ENCODE measurements at places on chromosomes 12 and 14.

DNA sequence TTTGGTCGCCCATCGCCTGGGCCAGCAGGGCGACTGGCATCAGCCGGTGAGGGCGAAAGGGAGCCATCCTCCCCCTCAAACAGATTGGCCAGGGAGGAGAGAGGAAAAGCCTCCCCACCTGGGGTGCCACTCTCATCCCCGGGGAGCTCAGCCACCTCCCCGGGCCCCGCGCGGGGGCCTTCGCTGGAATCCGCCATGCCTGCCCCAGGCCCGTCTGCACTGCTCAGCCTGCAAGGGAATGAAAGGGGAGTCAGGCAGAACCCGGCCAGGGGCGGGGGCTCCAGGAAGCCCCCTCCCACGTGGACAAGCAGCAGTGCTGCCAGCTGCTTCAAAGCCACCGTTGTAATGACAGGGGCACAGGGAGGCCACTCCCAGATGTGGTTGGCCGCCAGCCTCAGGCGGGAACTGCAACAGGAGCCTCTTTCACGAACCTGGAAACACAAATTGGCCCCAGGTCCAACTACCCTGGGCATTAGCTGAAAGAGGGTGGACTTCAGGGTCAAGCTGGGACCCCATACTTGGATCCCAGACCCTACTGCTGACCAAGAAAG lies 18.5 kb downstream of the TRPV4 start:
- DNase-seq, result no peak

- DNase-seq, result peak; percentile 56
Measured at GRCh38 chr12:26125400-26126339, 833 bp upstream of the BHLHE41 start.

GRCh38 chr12:20572451-20572850 lies 122.7 kb upstream of the SLCO1C1 start:
- no peak for DNase-seq

GRCh38 chr12:15446807-15447206 lies 124.5 kb downstream of the PTPRO start:
- DNase-seq, result no peak

- DNase-seq, result no peak
Measured at GRCh38 chr12:104828015-104828414, 130.1 kb downstream of the SLC41A2 start.

DNA sequence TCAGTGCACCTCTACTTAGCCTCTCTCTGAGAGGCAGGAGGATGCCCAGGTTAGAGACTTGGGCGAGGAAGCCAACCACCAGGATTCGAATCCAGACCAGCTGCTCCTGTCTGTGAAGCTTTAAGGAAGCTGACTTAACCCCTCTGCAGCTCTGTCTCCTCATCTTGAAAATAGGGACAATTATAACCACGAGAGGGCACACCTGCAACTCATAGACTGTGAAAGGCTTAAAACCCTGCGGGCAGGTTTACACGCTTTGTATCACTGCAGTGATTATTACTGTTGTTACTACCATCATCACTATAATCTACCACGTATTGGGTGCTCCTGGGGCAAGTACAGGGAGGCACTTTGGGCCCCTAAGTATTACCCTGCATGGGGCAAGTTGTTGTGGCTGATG lies 379.8 kb downstream of the VRK1 start:
- peak; percentile 18 for DNase-seq

- DNase-seq, result no peak
Measured at GRCh38 chr12:62251609-62251958, 8.6 kb upstream of the USP15 start.

DNA sequence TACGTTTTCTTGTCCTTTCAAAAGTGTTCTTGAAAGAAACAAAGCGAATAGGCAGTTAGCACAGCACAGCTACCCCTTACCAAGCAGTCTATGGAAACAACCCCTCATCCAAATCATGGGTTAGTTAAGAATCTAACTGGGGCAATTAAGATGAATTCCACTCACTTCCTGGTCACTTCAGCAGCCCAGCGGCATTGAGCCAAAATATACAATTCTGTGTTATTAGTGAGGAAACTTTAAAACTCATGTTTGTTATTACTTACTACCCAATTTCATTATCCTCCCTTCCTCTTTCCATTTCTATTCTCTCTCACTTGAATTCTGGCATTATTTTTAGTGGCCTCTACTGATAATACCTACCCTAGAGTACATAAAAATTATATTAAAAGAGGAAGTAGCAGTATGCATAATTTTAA lies 121.4 kb downstream of the PPHLN1 start:
- no peak for DNase-seq

DNA sequence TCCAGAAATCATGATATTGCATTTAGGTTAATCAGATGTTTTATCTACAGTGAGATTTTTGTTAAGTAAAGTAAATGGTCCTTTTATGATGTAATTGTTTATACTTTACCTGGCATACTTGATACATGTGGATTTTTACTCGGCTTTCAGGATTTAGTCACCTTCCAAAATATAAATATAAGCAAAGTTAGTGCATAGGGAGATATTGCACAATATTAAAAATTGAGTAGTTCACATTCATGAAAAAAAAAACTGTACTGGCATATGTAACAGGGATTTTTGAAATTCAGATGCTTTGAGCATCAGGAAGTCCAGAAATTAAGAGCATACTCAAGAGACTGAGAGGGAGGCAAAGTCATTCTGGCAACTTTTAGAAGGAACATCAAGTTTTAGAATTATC lies 173.5 kb downstream of the PLCZ1 start:
- no peak for DNase-seq

- DNase-seq, result no peak
Measured at GRCh38 chr12:54975272-54975671, 9.3 kb downstream of the TESPA1 start.

DNA sequence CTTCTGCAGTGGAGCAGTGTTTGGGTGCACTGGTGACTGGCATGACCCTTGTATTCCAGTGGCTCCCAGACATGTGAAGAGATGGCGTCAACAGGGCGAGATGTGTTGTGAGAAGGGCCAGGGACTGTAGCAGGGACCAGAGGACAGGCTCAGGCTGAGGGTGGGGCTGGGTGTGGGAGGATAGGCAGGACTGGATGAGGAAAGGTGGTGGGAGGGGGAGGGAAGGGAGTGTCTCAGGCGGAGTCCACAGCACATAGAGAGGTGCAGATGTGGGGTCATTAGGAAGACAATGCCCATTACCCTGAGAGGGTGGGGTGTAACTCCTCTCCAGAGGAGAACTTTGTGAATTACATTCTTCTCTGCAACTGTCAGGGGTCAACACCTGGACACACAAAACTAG lies 78.5 kb downstream of the DICER1 start:
- no peak for DNase-seq

- DNase-seq, result no peak
Measured at GRCh38 chr12:14261096-14261495, 104.4 kb upstream of the ATF7IP start.

DNA sequence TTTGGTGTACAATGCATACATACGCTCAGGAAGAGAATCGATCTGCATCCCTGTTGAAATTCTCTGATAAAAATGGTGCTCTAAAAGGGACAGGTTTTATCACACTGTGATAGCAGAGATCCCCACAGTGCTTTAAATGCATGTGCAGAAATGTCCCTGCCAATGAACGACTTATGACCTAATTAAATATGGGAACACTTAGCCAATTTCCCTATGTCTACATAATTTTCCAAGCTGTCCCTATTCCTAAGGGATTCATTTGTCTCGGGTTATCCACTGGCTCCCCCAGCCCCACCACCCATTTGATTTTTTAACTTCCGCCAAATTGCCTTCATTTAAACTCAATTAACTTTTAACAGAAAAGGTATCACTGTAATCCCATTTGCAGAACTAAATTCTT lies 284.6 kb downstream of the TMEM132D start:
- no peak for DNase-seq

DNA sequence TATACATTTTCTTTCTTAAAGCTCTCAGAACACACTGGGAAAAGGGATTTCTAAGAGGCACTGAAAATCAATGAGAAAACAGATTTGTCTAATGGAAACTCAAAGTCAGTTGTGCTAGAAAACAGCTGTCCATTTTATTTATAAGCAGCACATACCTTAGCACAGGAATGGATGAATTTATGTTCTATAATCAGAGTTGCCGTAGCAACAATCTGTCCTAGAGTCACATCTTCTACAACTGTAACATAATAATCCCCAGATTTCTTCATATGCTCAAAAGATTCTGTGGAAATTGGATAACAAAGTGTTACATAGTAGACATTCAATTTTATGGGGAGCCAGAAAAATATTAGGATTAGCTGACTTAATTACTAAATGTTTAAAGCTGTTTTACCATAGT lies 9.8 kb downstream of the GNPNAT1 start:
- DNase-seq, result no peak

GRCh38 chr12:105922670-105923102 lies 216.1 kb downstream of the NUAK1 start:
- DNase-seq, result no peak

DNA sequence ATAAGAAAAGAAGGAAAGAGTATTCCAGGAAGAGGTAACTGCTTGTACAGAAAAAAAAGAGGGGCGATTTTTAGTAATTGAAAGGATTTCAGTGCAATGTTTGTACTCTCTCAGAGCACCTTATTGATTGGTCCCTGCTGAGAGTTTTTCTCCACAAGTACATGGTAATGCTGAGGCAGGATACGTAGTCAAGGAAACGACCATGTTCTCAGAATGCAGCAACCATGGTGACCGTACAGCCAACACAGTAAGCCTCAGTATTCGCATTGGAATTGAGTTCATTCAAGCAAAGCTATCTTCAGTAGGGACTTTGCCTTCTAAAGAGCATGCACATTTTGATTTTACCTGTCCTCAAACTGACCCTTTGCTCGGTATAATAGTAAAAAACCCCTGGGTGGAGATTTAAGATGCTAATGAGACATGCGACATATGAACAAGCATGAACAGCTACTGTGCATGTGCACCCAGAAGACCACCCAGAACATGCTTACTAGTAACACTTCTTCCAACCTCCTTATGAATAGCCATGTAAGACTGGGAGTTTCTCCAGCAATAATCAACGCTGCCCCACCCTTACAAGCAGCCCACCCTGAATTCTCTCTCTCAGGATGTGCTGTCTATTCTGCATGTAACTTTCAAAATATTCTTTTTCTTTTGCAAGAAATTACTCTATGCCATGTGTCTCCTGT lies 6.2 kb upstream of the SLC41A2 start:
- no peak for DNase-seq

- no peak for DNase-seq
Measured at GRCh38 chr14:52076334-52076733, 7.5 kb upstream of the NID2 start.

DNA sequence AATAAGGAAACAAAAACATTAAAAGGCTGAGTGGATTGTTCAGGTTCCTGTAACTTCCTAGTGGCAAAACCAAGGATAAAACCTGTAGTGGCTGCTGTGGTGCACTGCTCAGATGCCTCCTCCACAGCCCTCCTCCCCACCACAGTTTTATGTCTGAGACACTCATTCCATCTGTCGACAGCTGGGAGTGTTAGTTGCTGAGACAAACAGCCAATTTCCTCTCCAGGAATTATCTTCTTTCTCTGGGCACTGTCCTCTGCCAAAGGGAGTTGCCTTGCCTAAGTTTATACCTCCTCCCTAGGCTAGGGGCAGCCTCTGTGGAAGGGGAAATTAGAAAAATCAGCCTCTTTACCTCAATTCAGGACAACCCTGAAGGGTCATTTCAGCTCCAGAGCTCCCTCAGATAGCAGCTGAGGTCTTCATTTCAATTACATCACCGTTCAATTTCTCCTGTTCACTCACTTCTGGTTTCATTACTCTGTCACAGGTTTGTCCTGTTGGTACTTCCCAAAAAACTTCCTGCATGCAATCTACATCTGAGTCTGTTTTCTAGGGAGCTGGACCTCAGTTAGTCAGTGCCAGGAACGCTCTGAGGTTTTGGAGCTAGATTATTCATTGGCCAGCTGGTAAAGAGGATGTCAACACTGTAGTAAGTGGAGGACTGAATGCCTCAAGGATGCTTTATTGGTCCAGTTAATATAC lies 74.9 kb upstream of the ATP2B1 start:
- DNase-seq, result peak; percentile 28

- DNase-seq, result no peak
Measured at GRCh38 chr14:101007004-101007614, 103.6 kb upstream of the RTL1 start.
